ENCODE measurements at places on chromosomes 5 and 9.

DNA sequence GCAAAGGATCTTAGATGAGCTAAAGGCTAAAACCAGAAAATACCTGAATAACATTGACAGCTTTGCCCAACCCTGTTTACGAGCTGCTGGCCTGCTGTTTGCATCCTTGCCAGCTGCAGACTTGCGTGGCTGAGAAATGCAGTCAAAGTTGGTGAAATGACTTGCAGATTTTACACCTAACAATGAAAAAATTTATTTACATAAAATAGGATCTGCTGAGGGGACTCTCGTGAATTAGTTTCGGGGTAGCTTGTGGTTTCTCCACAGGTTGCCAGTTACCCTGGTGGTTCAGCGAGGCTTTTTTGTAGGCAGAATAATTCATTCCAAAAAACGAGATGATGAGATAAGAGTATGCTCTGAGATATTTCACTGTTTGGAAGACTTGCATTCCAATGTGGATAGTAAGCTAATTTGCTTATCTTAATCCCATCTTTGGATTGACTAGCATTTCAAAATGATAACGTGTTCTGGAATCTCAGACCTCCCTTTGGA lies 65.7 kb upstream of the FANCC start:
- no peak for DNase-seq

DNA sequence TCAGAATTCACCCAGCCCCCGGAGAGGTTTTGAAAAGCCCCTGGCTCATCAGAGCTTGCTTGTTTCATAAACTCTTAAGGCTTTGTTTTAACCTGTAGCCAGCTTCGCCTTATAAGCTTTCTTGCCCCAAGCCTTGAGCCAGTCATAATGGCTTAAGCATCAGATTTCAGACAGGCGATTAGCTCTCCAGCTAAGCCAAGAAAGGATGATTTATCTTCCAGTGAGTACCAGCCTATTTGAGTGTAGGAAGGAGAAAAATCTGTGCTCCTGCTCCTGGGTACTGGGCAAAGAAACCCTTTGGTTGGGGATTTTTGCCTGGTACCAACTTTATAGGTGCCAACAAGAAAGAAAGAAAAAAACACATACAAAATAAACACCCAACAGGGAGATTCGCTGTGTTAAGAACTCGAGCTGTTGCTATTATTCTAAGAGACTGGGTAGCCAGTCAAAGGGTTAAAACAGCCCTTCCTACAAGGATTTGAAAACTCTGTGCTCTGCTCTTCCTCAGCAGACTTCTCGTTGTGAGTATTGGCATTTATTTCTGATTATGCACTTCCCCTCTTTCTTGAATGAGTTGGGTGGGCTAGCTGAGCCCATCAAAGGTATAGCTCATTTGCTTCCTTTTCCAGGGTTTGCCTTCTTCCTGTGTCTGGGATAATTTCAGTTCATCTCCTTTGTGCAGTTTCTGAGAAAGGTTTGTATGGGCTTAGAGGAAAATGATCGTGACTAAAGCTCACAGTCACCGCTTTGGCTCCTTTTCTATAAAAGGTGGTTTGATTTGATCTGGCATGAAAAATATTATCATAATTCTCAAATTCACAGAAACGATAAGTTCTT lies 157.2 kb upstream of the DMRT1 start:
- no peak for DNase-seq

- no peak for DNase-seq
These were observed 53.9 kb downstream of the COL15A1 start for GRCh38 chr9:98997604-98998003.

GRCh38 chr9:123064716-123065115 lies 31.2 kb downstream of the GPR21 start:
- no peak for DNase-seq

GRCh38 chr5:158922263-158922592 lies 177.5 kb downstream of the EBF1 start:
- no peak for DNase-seq

Measured in frontal cortex (tissue), 4 donors.